ENCODE measurements at places on chromosomes 11 and 22.

GRCh38 chr11:64858467-64859263 is 14.2 kb upstream of the CDC42BPG start:
- DNase-seq: peak; percentile 55

- DNase-seq: no peak
Observed at GRCh38 chr11:112942966-112943643, 18.1 kb upstream of the NCAM1 start.

DNA sequence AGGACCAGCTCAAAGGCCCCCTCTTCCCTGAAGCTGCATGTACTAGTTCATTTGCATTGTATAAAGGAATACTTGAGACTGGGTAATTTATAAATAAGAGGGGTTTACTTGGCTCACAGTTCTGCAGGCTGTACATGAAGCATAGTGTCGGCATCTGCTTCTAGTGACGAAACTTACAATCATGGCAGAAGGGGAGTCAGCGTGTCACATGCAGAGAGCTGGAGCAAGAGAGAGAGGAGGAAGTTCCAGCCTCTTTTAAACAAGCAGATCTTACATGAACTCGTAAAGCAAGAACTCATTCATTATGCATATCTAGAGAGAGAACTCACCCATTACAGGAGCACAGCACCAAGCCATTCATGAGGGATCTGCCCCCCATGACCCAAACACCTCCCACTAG is 7.1 kb upstream of the HMGXB4 start:
- DNase-seq: no peak

GRCh38 chr11:103031834-103032233 is 60.1 kb downstream of the DCUN1D5 start:
- DNase-seq: no peak

- DNase-seq: no peak
Observed at GRCh38 chr11:124481365-124482323, 36.1 kb upstream of the OR8B8 start.

GRCh38 chr11:41989823-41990380 is 530.5 kb upstream of the LRRC4C start:
- DNase-seq: no peak

- no peak for DNase-seq
Observed at GRCh38 chr22:40220316-40221054, 42.8 kb downstream of the TNRC6B start.

GRCh38 chr11:82892611-82893169 is 7.5 kb downstream of the PRCP start:
- DNase-seq: no peak

GRCh38 chr22:44159221-44159620 is 21.5 kb upstream of the PARVG start:
- no peak for DNase-seq

GRCh38 chr22:19352766-19353165 is 61.2 kb upstream of the CLTCL1 start:
- DNase-seq: no peak

DNA sequence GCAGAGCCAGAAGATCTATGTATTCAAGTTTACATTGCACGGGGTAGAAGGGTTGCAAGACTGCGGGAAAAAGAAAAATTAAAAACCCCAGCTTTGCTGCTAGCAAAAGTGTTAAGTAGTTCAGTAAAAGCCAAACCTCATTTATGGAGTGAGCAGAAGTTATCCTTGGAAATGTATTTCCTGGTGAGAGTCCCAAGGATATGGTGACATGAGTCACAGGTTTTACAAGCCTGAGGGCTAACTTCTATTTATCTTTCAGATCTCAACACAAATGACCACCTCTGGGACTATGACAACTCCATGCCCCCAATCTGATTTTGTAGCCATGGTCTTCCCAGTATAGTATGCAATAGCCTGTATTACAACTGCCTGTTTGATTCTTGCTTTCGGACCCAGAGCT is 26.1 kb downstream of the ABTB2 start:
- DNase-seq: no peak

- DNase-seq: no peak
Observed at GRCh38 chr11:121870206-121871045, 245.6 kb downstream of the BLID start.

DNA sequence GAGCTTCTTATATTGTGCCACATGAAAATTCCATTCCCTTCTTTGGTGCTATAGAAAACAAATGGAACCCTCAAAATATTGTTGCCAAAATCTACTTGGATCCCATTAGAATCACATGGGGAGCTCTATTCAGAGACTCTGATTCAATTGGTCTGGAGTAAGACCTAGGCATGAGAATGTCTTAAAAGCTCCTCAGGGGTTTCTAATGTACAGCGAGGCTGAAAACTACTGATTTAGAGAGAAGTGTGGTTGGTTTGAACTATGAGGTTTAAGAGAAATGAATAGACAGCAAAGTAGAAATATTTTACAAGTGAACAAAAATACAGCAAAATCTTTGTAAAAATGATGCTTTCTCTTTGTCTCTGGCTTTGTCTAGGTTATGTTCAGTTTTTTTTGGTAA is 514.7 kb downstream of the CNTN5 start:
- no peak for DNase-seq

DNA sequence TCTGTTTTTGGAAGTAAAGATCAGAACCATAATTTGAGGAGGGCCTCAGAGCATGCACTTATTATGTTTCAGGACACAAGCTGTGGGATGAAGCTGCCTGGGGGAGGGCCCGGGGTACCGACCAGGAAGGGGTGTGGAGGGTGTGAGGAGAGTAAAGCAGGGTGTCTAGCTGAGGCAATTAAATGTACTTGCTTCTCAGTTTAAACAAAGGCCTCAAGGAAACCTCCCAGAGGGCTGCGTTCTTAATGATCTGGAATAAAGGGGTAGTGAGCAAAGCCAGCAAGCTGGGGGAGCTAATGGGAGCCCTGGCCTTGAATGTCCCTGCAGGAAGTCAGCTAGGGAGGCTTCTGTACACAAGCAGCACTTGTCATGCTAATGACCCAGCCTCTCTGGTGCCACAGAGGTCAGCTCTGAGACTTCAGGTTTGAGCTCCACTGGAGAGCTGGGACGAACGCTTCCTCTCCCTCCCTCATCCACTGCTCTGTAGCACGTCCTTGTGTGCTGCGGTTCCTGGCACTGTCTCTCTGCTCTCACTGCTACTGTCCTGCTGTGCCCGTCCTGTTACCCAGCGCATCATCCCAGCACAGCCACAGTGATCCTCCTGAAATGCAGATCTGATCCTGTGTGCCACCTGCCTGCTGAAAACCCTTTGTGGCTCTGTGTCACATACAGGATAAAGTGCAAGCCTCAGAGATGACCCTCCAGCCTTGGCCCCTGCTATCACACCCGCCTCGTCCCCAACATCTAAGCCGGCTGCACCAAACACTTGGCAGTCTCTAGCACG is 159.7 kb downstream of the DBX1 start:
- no peak for DNase-seq

GRCh38 chr11:119763071-119763728 is 34.2 kb upstream of the NECTIN1 start:
- DNase-seq: no peak

DNA sequence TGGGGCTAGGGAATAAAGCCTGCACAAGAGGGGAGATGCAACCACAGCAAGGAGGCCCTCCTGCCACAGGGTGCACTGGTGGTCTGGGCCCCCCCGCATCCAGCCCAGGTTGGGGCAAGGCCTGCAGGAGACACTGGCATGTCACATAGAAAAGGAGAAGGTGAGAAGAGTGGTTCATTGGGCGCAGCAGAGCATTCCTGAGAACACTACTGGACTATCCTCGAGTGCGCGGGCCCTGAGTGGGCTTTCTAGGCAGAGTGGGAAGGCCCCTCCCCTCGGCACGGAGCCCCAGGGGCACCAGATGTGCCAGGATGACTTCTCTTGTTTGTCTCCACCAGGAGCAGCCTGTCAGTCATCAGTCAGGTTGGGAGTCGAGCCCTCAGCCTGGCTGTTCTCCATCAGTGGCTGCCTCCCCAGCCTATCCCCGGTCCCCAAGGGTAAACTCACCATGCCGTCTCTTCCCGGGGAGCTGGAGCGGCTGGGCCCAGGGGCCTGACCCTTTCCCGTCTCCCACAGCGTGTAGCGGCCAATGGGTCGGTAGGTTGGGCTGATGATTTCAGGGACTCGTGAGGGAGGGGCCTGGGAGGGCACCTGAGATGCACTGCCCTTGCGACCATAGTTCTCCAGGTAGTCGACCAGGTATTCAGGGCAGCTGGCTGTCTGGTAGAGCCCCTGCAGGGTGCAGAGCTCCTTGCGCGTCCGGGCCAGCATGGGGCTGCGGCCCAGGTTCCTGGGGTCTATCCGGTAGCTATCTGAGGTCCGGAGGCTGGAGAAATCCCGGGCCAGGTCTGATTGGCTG is 9.0 kb downstream of the USP2 start:
- DNase-seq: no peak

DNA sequence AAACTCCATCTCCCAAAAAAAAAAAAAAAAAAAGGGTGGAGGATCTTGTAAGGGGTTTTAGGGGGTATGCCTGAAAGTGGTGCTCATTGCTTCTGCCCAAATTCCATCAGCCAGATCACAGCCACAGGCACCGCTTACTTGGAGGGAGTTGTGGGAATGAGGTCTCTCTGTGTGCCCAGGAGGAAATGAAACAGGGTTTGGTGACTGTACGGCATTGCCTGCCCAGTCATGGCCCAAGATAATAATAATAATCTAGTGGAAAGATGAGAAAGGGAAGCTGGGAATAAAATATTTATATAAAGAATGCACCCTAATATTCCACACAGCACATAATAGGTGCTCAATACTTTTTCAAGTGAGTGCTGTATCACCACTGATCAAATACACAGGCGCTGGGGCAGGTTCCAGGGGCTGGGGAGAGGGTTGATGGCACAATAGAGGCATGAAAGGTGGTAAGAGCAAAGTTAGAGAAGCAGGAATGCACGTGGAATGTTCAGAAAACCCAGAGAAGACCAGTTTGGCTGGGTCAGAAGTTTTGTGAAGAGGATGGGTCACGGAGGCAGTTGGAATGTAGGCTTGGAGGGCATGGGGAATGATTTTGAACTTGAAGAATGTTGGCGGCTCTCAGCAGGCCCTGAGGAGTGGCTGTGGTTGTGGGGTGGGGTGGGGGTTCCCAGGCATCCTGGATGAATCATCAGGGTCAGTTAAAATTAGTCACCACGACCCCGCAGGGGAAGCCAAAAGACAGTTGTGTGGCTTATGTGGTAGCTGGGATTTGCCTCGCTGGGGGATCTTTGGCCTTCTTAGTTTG is 12.5 kb upstream of the MB start:
- DNase-seq: peak; percentile 63

DNA sequence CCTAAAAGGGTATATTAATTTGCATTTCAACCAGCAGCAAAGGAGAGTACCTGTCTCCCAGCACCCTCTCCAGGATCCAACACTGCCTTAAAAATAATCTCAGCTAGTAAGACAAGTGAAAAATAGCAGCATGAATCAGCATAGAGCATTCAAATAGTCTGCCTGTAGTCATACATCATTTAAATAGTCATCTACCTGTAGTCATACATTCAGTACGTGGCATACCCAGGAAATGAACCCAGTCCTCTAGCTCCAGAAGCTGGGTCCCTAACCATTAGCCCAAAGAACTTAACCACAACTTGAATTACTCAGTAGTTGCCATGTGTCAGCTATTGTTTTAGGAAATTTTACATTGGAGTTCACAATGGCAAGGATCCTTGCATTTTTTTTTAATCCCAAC is 9.3 kb downstream of the TENM4 start:
- DNase-seq: no peak

- no peak for DNase-seq
Observed at GRCh38 chr11:120293038-120293800, 31.9 kb upstream of the TLCD5 start.

- DNase-seq: no peak
Observed at GRCh38 chr11:125621995-125622394, 3.0 kb upstream of the CHEK1 start.

DNA sequence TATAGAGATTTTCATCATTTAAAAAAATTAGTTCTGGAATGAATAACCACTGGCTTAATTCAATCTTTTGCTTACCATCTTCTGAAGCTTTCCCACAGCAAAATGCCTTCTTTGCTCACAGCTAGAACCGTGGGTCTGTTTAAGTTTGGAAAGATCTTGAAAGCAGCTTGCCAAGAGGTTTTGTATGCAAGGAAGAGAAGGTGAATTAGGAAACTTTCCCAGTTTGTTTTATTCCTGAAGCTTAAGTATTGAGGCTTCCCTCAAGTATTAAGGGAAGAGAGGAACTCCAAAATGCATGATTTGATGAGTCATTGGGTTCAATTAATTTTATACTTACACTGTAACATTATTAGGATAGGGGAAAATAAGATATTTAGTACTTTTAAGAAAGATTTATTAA is 1.9 kb upstream of the ARHGEF12 start:
- DNase-seq: no peak

GRCh38 chr11:79742176-79742575 is 301.3 kb upstream of the TENM4 start:
- DNase-seq: no peak

- DNase-seq: no peak
Observed at GRCh38 chr11:86889001-86889341, 66.2 kb downstream of the FZD4 start.

DNA sequence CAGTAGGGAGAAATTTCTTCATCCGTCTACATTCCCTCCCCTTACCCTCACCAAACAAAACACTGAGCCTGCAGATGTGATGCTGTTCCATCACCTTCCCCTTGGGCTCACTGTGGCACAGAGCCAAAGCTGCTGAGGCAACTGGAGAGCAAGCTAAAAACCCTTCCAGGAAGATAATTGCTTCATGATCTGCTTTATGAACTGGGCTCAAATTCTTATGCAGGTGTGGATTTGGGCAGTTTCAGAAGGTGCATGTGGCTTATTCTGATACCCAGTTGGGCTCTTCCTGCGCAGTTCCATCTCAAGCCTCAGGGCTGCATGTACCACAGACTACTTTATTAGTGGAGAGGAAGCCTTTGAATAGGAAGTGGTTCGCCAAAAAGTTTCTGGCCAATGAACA is 58.3 kb downstream of the AAMDC start:
- no peak for DNase-seq

DNA sequence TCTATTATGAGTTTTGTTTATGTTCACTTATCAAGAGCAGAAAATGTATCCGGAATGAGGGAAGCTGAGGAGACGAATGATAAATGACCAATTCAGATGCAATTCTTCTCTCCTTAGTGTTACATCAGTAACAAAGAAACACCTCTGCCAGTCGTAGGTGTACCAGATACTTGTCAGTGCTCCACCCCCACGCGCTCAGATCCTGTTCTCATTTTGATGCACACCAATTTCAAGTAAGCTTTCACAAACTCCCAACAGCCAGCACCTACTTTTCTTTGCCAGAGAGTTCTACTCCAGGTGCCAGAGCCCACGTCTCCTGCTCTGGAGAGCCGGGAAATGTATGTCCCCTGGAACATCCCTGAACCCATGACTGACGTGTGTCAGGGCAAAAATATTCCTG is 43.7 kb downstream of the OR8B12 start:
- no peak for DNase-seq

GRCh38 chr11:112651386-112651785 is 309.8 kb upstream of the NCAM1 start:
- DNase-seq: no peak

GRCh38 chr22:26974914-26975803 is 317.8 kb downstream of the MIAT start:
- no peak for DNase-seq

Measured in activated naive CD4-positive, alpha-beta T cell treated with Interleukin-2 at 50 U/mL for 16 hours (primary cell).